H9 (cell line): ENCODE measurements at places on chromosomes 13 and 19.

- H3K27ac ChIP-seq = no peak overlapping the region
- peaks cover 46% of the 10 kb centered on the region for H3K36me3 ChIP-seq
- H3K27me3 ChIP-seq = no peaks in the 10 kb centered on the region
- no peak overlapping the region for H3K4me3 ChIP-seq
- peaks cover 4% of the 10 kb centered on the region; the same call in 1 of the 2 replicates for H3K4me1 ChIP-seq
- no peak for DNase-seq
Observed at GRCh38 chr19:49682274-49682673, 5.2 kb downstream of the PRMT1 start.

DNA sequence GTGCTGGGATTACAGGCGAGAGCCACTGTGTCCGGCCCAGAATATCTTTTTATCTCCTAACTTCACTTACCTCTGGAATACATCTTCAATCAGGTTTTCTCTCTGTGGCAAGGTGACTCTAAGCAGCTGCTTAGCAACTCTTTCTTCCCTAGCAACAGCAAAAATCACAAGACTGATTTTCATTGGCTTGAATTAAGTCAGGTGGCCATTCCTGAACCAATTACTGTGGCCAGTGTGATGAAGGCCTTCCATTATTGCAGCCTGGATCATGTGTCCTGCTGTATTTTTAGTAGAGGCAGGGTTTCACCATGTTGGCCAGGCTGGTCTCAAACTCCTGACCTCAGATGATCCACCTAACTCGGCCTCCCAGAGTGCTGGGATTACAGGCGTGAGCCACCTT lies 9.0 kb upstream of the LTBP4 start:
- no peak overlapping the region for H3K27ac ChIP-seq

- no peaks in the 10 kb centered on the region for H3K27me3 ChIP-seq
- H3K4me1 ChIP-seq = no peaks in the 10 kb centered on the region
- H3K36me3 ChIP-seq = no peaks in the 10 kb centered on the region
Observed at GRCh38 chr19:11861301-11861700, 12.8 kb downstream of the ZNF439 start.

- H3K27ac ChIP-seq = no peak within 1 kb of the TSS
- peaks cover 4% of the 10 kb centered on the region; the same call in 2 of the 3 replicates for H3K36me3 ChIP-seq
Observed at GRCh38 chr19:48695743-48696352, at the start of gene FUT2. TSS of gene FUT2 (plus strand) at chr19:48695971. CDS start at chr19:48702957, 6,986 bp downstream.

DNA sequence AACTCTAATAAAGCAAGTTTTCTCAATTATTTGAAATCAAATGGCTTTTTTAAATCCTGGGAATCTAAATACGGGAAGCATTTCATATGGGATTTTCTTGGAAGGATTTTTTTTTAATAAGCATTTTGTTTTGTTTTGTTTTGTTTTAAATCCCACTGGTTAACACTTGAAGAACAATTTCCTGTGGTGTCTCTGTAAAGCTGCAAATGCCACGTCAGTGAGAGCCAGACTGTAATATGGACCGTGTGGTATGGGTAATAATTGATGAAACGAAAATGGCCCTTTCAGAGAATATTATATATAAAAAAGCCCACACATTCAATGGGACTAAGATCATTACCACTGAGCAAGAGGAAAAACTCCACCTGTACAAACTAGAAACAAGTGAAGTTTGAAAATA lies 33.9 kb upstream of the MIR17HG start:
- no peaks in the 10 kb centered on the region for H3K4me1 ChIP-seq
- H3K36me3 ChIP-seq = no peaks in the 10 kb centered on the region
- H3K27ac ChIP-seq = no peak overlapping the region
- DNase-seq = no peak
- H3K27me3 ChIP-seq = no peaks in the 10 kb centered on the region

- no peak for DNase-seq
- no peak within 1 kb of the TSS for H3K4me3 ChIP-seq
- H3K36me3 ChIP-seq = no peaks in the 10 kb centered on the region
- H3K27me3 ChIP-seq = no peaks in the 10 kb centered on the region
- no peak within 1 kb of the TSS for H3K27ac ChIP-seq
- H3K4me1 ChIP-seq = no peaks in the 10 kb centered on the region
Observed at GRCh38 chr13:30735025-30735871, at the start of gene ALOX5AP. TSS of gene ALOX5AP (plus strand) at chr13:30735543. CDS start at chr13:30735606, 63 bp downstream.

GRCh38 chr13:73767191-73767741 lies 366.9 kb downstream of the KLF12 start:
- peak; percentile 59 for DNase-seq
- no peaks in the 10 kb centered on the region for H3K36me3 ChIP-seq
- peak overlapping the region; percentile 27 for H3K27ac ChIP-seq
- H3K4me1 ChIP-seq = peaks cover 10% of the 10 kb centered on the region; the same call in 1 of the 2 replicates

GRCh38 chr19:58010507-58010906 lies 7.9 kb upstream of the ZNF606 start:
- H3K27ac ChIP-seq = no peak overlapping the region
- H3K4me1 ChIP-seq = no peaks in the 10 kb centered on the region
- H3K27me3 ChIP-seq = no peaks in the 10 kb centered on the region
- H3K36me3 ChIP-seq = peaks cover 63% of the 10 kb centered on the region

DNA sequence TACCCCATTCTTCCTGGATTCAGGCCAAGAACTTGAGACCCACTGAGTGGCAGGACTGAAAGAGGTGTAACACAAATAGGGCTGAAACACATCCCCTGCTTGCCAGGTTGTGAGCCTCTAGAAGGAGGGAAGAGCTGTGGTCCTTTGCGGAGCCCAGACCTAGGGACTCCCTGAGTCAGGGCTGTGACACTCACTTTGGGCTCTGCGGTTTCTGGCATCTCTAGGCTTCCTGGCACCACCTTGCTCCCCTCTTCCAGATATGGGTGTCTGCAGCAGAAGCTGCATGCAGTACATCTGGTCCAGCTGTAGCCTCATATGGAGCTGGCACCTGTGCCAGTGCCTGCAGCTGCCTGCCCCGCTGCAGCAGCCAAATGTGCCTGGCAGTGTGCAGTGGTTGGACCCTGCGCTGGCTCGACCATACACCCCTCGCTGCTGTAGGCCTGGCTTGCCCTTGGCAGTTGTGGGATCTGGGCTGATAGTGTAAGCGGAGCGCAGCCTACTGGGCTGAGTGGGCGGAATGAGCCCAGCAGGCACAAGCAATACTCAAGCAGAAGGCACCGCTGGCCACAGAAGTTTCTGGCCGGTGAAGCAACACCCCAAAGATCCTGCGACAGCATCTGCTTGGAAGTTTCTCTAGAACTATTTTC lies 290.4 kb downstream of the SLITRK6 start:
- H3K27ac ChIP-seq = no peak overlapping the region
- H3K36me3 ChIP-seq = no peaks in the 10 kb centered on the region
- no peaks in the 10 kb centered on the region for H3K27me3 ChIP-seq
- H3K4me1 ChIP-seq = no peaks in the 10 kb centered on the region
- no peak overlapping the region for H3K4me3 ChIP-seq

DNA sequence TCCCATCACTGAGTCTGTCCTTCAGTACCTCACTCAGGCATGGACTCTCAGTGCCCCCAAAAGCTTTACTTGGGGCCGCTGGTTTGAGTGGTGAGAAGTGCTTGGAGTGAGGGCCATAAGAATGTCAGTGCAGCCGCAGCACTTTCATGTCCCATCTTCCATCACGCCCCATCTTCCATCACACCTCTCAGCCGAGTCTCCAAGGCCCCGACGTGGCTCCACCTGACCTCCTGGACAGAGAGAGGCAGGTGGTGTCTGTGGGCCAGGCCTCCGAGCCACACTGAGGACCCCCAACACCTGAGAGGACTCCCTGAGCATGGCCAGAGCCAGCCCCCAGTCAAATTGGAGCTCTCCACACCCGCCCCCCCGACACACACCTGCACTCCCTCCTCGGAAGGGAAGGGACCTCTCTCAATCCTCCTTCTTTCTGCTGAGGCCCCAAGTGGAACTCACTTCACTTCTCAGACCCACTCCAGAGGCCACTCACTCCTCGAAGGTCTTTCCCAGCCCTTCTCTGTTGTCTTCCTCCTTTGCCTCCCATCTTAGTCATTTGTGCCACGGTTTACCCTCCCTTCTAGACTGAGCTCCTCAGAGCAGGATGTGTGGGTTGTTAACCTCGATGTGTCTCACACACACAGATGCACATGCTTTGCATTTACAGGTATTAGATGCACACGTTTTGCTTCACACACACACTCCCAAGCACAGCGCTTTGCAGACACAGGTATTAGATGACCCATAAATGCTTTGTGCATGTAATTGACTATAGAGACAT lies 65.7 kb upstream of the ATP12A start:
- no peaks in the 10 kb centered on the region for H3K27me3 ChIP-seq

DNA sequence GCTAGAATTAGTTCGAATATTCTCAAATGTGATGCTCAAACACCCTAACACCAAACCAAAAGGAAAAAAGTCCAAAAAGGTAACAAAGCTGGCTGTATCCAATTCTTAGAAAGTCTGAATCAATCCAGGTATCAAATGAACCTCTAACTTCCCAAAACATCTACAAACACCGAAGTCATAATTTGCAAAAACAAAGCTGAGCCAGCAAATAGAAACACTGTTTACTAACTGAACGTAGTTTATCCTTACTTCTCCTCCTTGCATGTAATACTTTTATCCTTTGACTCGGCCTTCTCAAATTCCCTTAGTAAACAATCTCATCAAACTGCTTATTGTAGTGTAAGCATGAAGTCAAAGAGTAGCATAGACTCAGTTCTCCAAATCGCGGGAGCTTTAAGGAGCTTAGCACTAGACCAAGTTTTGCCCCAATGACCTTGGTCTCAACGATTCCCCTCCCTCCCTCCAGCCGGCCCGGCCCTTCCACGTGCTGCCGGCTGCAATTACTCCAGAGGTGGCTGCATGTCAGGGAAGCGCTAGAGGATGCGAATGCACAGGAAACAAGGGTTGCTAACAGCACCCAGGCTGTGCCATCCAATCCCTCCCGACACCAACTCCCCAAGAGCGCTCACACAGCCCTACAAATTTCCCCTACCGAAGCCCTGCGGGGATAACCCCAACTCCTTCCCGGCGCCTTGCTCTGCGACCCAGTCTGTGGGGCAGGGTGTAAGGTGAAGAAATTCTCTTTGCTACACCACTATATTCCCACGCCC lies 693 bp downstream of the XPO4 start:
- H3K27ac ChIP-seq = no peak overlapping the region
- DNase-seq = peak; percentile 41
- H3K4me1 ChIP-seq = no peaks in the 10 kb centered on the region
- H3K4me3 ChIP-seq = peak overlapping the region; percentile 97
- H3K36me3 ChIP-seq = peaks cover 10% of the 10 kb centered on the region

GRCh38 chr19:29090783-29091526 lies 122.0 kb downstream of the UQCRFS1 start:
- H3K27ac ChIP-seq = no peak overlapping the region
- no peak for DNase-seq
- H3K4me3 ChIP-seq = no peak overlapping the region
- H3K4me1 ChIP-seq = peaks cover 2% of the 10 kb centered on the region; the same call in 1 of the 2 replicates

GRCh38 chr19:41876847-41877832 lies at the start of gene CD79A:
TSS of gene CD79A (plus strand) at chr19:41877279. CDS start at chr19:41877305, 26 bp downstream.
- no peak within 1 kb of the TSS for H3K4me3 ChIP-seq
- H3K36me3 ChIP-seq = no peaks in the 10 kb centered on the region
- H3K27ac ChIP-seq = no peak within 1 kb of the TSS
- H3K4me1 ChIP-seq = no peaks in the 10 kb centered on the region
- no peaks in the 10 kb centered on the region for H3K27me3 ChIP-seq

- DNase-seq = no peak
- H3K27ac ChIP-seq = no peak overlapping the region
- no peaks in the 10 kb centered on the region for H3K36me3 ChIP-seq
- H3K4me3 ChIP-seq = no peak overlapping the region
- H3K27me3 ChIP-seq = no peaks in the 10 kb centered on the region
Observed at GRCh38 chr13:63396746-63397145, 1981.1 kb upstream of the PCDH20 start.

GRCh38 chr13:94236872-94237271 lies 242.6 kb downstream of the DCT start:
- H3K36me3 ChIP-seq = no peaks in the 10 kb centered on the region
- no peak for DNase-seq
- H3K27me3 ChIP-seq = no peaks in the 10 kb centered on the region
- H3K4me1 ChIP-seq = no peaks in the 10 kb centered on the region
- no peak overlapping the region for H3K27ac ChIP-seq

GRCh38 chr13:34815526-34815925 lies 126.5 kb upstream of the NBEA start:
- no peak overlapping the region for H3K27ac ChIP-seq
- peaks cover 5% of the 10 kb centered on the region; the same call in 1 of the 2 replicates for H3K4me1 ChIP-seq
- no peaks in the 10 kb centered on the region for H3K27me3 ChIP-seq
- no peak overlapping the region for H3K4me3 ChIP-seq
- H3K36me3 ChIP-seq = peaks cover 19% of the 10 kb centered on the region

DNA sequence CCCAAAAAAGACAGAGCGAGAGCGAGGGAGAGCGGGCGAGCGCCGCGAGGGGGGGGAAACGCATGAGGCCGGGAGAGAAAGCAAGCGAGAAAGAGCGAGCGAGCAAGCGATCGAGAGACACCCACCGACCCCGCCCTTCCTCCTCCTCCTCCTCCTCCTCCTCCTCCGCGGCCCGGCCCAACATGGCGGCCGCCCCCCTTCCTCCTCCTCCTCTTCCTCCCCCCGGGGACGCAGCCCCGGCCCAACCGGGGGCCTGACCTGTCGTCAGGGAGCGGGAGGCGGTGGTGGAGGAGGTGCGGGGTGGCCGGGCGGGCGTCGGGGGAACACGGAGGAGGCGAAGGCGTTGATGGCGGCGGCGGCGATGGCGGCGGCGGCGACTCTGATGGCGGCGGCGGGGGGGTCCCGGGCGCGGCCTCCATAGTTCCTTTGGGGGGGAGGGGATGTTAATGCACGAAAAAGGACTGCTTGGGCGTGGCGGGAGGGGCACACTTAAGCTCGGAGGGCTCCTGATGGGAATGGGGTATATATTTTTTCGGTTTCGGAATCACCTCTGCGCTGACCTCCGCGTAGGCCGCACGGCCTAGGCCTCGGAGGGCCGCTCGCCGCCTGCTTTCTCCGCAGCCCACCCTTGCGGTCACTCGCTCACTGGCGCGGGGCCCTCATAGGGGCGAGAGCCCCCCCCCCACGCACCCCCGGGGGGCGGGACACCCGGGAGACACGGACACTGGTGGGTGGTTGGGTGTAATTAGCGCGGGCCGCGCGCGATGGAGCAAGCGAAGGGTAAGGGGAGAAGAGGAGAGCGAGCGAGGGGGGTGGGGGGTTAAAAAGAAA lies 1.2 kb downstream of the ZC3H4 start:
- peak; percentile 82 for DNase-seq
- no peaks in the 10 kb centered on the region for H3K27me3 ChIP-seq
- peak overlapping the region; percentile 91 for H3K4me3 ChIP-seq
- H3K27ac ChIP-seq = peak overlapping the region; percentile 88
